ENCODE measurements at places on chromosomes 6 and 20. TPM values are rescaled to one million over a fixed set of nuclear protein-coding genes. Genes with fewer than 3 reads are reported as not detected.

FRK gene
- 16.9 TPM for total RNA-seq

KIF25 gene
- not detected for total RNA-seq

SLC24A3 gene
- total RNA-seq: 1.7 TPM

PREX1 gene
- total RNA-seq: 2.9 TPM

CDSN gene
- total RNA-seq: not detected

PIM1 gene
- total RNA-seq: 71.3 TPM

ENPP5 gene
- 11.5 TPM for total RNA-seq

FAM83C gene
- total RNA-seq: not detected

NFATC2 gene
- total RNA-seq: 4.9 TPM

MMP24 gene
- total RNA-seq: 0.76 TPM

TNFAIP3 gene
- 73.4 TPM for total RNA-seq

AKAP7 gene
- total RNA-seq: 54.4 TPM
